ENCODE measurements at places on chromosomes 12 and 14.

- peak; percentile 86 for DNase-seq
Observed at GRCh38 chr12:27652174-27652763, 44.0 kb upstream of the REP15 start.

DNA sequence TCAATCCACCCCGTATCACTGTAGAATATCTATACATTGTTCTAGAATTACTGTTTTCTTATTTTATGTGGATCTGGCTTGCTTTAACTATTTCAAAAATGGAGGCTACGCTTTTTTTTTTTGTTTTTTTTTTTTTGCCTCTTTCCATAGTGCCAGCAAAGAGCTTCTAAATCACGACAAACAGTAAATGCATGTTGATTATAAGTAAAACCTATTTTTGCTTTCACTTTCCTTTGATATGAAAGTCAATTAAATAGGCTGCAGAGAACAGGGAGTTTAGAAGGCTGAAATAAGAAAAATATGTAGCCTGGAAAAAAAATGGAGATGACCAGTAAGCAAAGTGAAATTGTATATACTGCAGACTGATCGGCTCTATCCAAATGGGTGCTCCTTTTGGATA is 112.3 kb upstream of the AMIGO2 start:
- DNase-seq: no peak

DNA sequence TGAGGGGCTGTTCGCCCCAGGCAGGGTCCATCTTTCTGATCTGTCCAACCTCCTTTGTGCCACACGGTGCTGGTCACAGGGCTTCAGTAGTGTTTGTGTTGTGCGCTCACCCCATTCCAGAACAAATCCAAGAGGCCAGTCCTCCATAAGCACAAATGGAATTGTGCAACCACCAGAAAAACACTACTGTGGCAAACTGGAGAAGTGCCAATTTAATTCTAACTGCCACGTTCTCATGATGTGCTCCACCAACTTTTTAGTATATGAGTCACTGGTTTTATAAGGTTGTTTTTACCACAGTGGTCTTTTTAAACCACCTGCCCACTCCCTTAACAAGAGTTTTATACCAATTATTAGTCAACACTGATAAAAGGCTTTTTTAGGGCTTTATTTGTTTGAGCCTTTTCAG is 380.2 kb downstream of the NAV3 start:
- DNase-seq: no peak

DNA sequence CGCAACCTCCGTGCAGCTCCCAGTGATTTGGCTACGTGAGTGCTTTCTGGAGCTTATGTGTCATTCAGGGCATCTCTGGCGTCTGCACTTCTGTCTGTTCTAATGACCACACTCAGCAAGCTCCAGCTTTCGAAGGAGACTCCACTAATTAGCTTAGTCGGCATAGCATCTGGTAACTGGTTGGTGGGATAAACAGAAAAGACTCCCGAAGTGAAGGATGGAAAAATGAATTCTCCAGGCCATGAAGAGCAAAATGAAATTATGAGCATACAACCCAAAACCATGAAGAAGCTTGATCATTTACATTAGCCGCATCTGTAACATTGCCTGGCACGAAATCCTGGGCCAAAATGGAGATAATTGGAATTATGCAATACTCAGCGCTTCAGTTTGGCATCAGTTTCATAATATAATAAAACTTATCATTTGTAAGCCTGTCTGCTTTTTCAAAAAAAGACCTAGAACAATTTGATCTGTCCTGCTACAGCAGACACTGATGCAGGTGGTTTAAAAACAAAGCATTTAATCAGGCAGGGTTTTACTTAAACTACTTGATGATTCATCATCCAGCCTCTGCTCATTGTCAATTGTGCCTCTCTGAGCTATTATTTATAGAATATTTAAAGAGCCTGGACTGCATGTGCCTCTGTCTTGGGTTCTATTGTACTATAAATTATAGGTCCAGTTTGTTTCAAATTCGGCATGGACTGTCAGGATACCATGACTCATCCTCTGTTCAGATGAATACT is 87.4 kb downstream of the SYT1 start:
- no peak for DNase-seq

- DNase-seq: no peak
Observed at GRCh38 chr12:67649261-67649569, 670 bp downstream of the DYRK2 start.

GRCh38 chr14:60165547-60165876 is 314 bp upstream of the DHRS7 start:
- DNase-seq: no peak

DNA sequence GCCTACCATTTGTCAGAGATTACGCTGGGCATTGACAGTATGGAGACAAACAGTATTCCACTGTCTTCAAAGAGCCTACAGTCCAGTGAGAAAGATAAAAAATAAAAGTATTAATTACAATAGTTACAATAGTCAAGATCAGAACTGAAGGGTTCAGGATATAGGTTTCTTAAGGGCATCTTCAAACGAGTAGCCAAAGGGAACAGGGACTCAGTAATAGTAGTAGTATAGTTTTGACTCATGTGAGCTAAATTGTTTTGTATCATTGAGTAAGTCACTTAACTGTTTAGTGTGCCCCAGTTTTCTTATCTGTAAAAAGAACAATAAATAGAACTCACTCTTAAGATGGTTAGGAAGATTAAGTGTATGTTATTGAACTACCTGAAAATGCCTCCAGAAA is 123.6 kb downstream of the METTL25 start:
- DNase-seq: no peak

- DNase-seq: no peak
Observed at GRCh38 chr14:99687284-99688209, 3.4 kb downstream of the CYP46A1 start.

- no peak for DNase-seq
Observed at GRCh38 chr12:98387444-98387843, 127.9 kb upstream of the TMPO start.

DNA sequence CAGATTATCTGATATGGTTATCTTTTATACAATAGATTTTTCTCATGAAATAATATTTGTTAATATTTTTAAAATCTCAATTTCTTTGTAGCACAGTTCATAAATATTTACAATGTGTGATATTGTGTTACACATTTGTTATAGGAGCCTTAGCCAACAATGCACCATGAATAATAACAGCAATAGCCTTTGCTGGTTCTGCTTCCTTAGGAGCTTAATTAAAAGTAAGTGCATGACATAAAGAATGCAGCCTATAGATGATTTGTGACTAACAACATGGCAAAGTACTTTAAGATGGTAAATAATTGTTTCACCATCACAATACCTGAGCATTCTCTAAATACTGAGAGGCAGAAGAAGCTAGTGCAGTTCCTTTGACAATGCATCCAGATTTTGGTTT is 156.3 kb upstream of the RASSF8 start:
- no peak for DNase-seq

- DNase-seq: no peak
Observed at GRCh38 chr12:130286741-130287440, 50.8 kb upstream of the PIWIL1 start.

GRCh38 chr12:2764398-2764797 is 30.4 kb upstream of the FKBP4 start:
- no peak for DNase-seq

DNA sequence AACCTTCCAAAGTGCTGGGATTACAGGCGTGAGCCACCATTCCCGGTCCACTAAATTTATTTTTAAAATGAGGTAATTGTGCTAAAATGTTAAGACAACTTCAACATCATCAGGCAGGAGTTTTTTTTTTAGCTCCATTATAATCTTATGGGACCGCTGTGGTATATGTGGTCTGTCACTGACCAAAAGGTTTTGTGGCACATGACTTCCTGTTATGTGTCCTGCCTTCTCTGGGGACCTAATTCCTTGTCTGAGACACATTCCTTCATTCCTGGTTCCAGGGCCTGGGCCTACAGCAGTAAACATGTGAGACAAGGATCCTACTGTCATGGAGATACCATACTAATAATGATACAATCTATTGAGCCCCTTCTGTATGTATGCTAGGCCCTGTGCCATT is 4.9 kb downstream of the TEX52 start:
- DNase-seq: no peak

GRCh38 chr12:116164250-116165035 is 113.0 kb downstream of the MED13L start:
- DNase-seq: peak; percentile 80

- DNase-seq: no peak
Observed at GRCh38 chr12:86194721-86195120, 61.5 kb downstream of the MGAT4C start.

DNA sequence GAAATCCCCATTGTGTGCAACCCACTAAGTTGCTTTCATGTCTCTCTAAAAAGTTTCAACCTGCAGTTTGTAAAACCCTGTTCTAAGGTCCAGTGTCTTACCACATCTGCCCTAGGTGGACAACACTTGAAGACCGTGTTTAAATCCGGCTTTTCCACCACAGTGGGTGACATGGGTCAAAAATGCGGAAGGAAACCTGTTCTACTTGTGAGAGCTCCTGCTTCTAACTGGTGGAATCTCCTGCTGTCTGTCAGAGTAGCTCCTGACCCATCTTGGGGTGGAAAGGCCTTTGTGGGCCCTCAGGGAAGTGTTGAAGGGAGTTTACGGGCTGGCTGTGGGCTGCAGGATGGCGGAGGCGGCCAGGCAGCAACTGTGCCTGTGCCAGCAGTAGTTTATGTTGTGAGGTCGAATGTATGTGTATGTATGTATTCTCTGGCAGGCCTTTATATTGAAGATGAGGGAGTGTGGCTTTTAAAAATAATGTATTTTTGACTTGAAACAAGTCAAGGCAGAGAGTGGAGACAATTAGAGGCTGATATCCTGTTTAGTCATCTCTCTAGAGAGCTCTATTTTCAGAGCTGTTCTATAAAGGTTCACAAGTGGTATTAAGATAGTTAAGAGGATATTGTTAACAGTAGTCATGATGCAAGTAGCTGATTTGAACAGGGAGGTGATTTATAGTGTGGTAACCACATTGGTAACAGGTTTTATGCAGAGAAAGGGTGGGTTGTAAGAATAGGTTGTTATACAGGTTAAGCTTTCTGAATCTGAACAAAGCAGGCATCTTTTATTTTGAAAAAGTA is 67.0 kb downstream of the PRKCH start:
- no peak for DNase-seq

DNA sequence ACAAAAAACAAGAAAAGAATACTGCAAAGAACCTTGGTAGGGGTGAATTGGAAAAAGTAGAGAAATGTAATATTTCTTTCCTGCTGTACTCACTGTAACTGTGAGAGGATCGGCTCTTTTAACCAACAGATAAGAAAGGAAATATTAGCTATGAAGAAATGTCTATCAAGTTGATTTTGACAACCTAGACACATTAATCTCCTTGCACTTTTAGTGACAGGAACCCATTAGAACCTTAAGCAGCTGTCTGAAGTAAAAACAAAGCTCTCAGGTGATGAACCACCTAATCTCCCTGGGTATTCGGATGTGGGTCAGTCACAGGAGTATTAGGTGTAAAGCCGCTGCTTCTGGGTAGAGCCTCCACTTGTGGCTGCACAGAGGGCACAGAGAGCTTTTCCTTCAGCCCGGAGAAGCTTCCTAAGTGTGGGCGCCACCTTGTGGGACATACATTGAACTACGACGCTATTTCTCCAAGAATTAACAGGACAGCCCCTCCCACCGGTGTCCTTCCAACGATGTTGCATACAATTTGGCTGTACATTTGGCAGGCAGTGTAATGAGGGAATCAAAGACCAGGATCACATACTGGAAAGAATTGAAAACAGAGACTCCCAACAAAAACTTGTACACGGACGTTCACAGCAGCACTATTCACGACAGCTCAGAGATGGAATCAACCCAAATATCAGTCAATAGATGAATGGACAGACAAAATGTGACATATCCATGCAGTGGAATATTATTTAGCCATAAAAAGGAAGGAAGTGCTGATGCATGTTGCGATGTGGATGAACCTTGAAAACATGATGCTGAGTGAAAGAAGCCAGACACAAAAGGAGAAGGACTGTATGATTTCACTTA is 28.9 kb upstream of the MAPKAPK5 start:
- peak; percentile 96 for DNase-seq

- no peak for DNase-seq
Observed at GRCh38 chr12:3493043-3493858, 2.2 kb downstream of the PRMT8 start.

DNA sequence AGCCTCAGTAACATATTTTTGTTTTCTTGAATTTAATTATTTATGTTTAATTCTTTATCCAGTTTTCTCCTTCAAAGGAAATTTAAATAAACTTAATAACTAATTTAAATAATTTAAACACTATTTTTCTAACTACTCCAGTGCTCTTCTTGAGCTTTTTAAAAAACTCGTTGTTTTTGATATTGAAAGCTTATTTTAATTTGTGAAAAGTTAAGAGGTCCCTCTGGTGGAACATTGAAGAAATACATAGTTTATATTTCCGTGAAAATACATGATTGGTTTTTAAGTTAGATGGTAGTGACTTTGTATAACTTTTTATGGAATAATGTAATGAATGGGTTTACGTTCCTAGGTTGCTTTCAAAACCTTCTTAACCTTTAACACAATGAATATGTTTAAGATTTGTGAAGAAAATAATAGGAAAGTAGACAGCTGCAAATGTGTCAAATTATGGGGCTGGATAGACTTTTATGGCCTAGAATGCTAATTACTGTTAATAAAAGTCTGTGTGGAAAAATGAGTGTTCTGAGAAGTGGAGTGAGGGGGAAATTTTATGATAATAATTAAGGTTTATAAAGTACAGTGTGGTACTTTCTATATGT is 45.9 kb upstream of the MSRB3 start:
- peak; percentile 71 for DNase-seq

DNA sequence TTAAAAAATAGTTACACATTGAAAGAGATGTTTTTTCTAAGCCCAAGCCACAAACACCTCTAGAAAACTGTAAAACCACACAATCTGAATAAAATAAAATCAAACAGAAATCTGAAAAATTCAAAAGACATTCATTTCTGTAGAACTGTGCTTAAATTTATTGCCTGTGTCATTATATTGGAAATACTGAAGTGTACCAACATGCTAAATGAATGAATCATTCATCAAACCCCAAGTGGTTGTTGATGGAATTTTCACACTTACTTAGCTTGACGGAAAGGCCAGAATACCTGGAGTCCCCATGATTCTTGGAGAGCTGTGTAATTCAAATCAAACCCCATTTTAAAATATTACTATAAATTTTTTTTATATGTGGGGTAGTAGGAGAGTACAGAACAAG is 2.7 kb downstream of the KITLG start:
- DNase-seq: peak; percentile 8

- no peak for DNase-seq
Observed at GRCh38 chr12:76449993-76450392, 101.8 kb upstream of the BBS10 start.

GRCh38 chr12:109697877-109698468 is 15.7 kb upstream of the FAM222A start:
- DNase-seq: peak; percentile 88

- DNase-seq: peak; percentile 18
Observed at GRCh38 chr12:104049903-104050356, at the start of gene GLT8D2. Gene GLT8D2, minus strand, starts transcription at chr12:104050187. Its CDS starts 30,539 bp downstream, at chr12:104019648.

- DNase-seq: no peak
Observed at GRCh38 chr14:68027276-68027675, 207.7 kb downstream of the RAD51B start.

- no peak for DNase-seq
Observed at GRCh38 chr12:3651585-3652424, 101.1 kb downstream of the CRACR2A start.

Data from hematopoietic multipotent progenitor cell treated with erythropoietin and hydrocortisone succinate and interleukin-3 and kit ligand, for 6 days (in vitro differentiated cells).